Hematopoietic multipotent progenitor cell (in vitro differentiated cells): ENCODE measurements at places on chromosomes 13 and 19.
A peak's percentile ranks its signal among the peaks of the same experiment; 100 is the strongest.

DNA sequence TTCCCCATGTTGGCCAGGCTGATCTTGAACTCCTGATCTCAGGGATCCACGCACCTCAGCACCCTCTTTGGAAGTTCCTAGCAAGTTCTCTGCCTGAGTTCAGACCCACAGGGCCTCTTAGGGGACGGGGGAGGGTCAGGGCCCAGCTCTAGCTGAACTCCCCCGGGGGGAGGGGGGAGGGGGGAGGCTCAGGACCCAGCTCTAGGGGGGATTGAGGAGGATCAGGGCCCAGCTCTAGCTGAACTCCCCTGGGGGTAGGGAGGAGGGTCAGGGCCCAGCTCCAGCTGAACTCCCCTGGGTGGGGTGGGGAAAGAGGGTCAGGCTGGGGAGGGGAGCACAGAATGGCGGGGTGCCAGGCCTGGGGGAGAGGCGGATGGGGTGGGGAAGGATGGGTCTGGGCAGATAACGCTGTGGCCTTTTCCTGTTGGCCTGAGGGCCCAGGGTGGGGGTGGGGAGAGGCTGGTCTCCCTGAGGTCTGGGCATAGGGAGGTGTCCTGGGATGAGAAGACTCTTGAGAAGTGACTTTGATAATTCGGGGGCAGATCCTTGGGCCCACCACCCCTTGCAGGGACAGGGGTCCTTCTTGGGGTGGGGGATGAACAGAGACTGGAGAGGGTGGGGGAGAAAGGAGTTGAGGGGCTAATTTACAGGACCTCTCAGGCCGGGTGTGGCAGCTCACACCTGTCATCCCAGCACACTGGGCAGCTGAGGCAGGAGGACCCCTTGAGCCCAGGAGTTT, 5.5 kb upstream of the PTBP1 start:
- DNase-seq: no peak

GRCh38 chr13:32473650-32474049, 45.7 kb upstream of the N4BP2L1 start:
- no peak for DNase-seq

DNA sequence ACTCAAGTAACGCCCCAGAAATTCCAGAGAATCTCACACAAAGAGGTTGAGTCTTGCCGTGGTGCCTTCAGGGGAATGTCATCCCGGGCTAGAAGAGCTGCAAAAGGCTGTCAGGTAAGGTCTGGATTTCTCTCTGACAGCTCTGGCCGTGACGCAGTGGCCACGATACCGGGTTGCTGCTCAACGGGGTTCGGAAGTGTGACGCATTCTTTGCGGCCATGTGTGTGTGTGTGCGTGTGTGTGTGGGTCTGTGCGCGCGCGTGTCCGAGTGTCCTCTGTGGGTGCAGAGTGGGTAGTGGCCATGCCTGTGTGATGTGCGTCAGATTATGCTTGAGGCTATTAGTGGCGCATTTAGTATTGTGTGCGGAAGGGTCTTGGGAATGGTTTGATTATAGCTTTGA, 306 bp downstream of the ZNF540 start:
- no peak for DNase-seq

GRCh38 chr13:110879482-110879881, 35.4 kb downstream of the ANKRD10 start:
- no peak for DNase-seq

DNA sequence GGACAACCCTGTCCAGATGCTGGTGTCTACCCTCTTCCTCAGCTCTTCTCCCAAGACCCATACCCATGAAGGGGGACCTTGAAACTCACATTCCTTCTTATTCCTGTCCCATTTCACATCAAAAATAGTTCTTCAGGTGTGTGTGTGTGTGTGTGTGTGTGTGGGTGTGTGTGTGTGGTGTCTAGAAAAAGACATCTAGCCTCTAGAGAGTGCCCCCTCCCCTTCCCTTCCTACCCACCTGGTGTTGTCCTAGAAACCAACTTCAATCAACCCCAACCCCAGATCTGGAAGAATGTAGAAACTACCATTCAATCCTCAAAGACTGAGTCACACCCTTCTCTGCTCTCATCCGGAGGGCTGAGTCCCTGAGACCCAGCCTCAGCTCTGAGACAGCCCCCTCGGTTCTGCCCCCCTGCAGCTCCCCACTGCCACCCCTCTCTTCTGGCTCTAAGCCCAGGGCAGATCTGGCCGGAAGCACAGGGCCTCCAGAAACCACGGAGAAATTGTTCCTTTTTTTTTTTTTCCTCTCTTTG, 3.5 kb downstream of the KCNN4 start:
- peak; percentile 96 for DNase-seq

DNA sequence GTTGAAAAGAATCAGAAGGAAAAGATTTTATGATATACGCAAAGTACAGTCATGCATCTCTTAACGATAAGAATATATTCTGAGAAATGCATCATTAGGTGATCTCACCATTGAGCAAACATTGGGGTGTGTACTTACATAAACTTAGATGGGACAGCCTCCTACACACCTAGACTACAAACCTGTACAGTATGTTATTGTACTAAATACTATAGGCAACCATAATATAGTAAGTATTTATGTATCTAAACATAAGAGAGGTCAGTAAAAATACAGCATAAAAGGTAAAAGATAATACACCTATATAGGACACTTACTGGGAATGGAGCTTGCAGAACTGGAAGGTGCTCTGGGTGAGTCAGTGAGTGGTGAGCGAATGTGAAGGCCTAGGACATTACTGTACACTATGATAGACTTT, 254.6 kb downstream of the SPRY2 start:
- DNase-seq: no peak

- DNase-seq: no peak
Observed at GRCh38 chr19:1567116-1567847, 843 bp downstream of the MEX3D start.

DNA sequence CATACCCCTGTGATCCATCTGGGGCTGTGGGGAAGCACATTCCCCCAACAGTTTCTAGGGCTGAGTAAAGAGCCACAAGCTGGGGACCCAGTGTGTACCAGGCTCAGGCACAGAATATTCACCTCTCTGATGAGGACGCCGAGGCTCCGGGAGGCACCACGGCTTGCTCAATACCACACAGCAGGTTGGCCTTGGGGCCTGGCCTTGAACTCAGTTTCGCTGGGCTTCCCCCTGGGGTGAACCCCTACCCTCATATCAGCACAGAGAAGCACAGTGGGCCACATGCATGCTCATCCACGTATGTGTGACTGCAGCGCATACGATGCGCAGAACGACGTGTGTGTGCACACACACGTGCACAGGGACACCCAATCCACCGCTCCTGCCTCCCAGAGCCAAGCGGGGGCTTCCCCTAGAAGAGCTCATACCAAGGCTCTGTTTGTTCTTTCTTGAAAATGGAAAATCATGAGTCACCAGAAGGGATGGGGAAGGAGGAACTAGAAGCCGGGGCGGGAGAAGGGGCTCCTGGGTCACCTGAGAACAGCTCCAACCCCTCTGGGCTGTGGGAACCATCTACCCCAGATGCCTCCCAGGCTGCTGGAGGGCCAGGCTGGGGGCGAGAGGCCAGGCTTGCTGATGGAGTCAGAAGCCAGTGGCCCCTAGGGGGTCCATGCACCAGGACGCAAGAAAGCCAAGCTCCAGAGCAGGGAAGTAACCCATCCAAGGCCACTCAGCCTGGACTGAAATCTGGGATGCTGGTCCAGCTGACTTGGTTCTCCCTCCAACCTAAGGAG, 4.9 kb upstream of the PDE4C start:
- no peak for DNase-seq

DNA sequence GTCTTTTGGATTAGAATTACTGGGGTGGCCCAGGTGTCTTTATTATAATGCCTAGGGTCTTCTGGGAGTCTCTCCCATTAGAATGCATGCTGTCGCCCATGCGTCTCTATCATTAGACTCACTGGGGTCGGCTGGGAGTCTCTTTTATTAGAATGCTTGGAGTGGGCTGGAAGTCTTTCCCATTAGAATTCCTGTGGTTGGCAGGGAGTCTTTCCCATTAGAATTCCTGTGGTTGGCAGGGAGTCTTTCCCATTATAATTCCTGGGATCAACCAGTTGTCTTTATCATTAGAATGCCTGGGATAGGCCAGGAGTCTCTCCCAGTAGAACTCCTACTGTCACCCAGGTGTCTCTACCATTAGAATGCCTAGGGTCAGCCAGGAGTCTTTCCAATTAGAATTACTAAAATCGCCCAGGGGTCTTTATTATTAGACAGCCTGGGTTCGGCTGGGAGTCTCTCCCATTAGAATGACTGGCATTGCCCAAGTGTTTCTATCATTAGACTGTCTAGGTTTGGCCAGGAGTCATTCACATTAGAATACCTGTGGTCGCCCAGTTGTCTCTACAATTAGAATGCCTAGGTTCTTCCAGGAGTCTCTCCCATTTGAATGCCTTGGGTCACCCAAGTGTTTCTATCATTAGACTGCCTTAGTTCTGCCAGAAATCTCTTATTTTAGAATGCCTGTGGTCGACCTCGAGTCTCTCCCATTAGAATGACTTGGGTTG, 1558.5 kb downstream of the UQCRFS1 start:
- no peak for DNase-seq

- no peak for DNase-seq
Observed at GRCh38 chr19:37362733-37363132, 8.2 kb upstream of the ZNF527 start.
